Cerebellum (tissue), 4 donors: ENCODE measurements at places on chromosomes 5 and 9. TPM values are rescaled to one million over a fixed set of nuclear protein-coding genes. Genes with fewer than 3 reads are reported as not detected.

The PDCD1LG2 gene
- total RNA-seq = 0.09 TPM

The TMEM171 gene
- total RNA-seq = 0.27 TPM

The ALDH7A1 gene
- total RNA-seq = 60.0 TPM

The SLC25A2 gene
- total RNA-seq = 0.36 TPM

The BTNL9 gene
- 4.1 TPM for total RNA-seq
